Stimulated activated CD4-positive, alpha-beta T cell treated with anti-CD3 and anti-CD28 coated beads, Interleukin-2, amount 100 ng/mL, for 24 hours (primary cell): ENCODE measurements at places on chromosomes 5 and 9.
A peak's percentile ranks its signal among the peaks of the same experiment; 100 is the strongest.

GRCh38 chr5:154654486-154655371, 100.4 kb upstream of the LARP1 start:
- DNase-seq: no peak

GRCh38 chr9:136318111-136318775, 9.1 kb upstream of the GPSM1 start:
- DNase-seq: no peak

DNA sequence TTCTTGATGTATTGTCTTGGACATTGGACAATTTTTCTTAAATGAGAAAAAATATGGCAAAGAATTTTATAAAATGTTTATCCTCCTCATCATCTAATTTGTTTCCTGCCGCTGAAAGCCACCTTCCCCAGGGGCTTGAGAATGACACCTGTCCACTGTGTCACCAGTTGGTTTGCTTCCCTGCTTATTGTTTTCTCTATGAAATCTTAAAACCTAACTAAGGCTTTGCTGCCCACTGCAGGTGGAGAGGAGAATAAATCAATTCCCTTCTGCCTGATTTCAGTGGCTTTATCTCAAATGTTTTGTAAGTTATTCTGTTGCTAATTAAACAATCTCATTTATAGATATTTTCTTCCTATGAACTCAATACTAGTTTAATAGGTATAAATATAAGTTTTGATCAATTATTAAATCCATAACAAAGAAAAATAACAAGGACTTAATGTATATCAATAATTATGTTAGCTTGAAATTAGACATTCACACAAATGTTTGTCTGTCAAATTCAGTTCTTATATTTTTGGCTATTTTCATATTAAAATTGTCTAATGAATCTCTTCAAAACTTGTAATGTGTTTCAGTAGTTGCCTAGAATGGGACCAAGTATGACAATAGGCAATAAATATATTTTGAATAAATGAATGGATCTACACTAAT, 822.5 kb downstream of the PTPRD start:
- DNase-seq: peak; percentile 9

DNA sequence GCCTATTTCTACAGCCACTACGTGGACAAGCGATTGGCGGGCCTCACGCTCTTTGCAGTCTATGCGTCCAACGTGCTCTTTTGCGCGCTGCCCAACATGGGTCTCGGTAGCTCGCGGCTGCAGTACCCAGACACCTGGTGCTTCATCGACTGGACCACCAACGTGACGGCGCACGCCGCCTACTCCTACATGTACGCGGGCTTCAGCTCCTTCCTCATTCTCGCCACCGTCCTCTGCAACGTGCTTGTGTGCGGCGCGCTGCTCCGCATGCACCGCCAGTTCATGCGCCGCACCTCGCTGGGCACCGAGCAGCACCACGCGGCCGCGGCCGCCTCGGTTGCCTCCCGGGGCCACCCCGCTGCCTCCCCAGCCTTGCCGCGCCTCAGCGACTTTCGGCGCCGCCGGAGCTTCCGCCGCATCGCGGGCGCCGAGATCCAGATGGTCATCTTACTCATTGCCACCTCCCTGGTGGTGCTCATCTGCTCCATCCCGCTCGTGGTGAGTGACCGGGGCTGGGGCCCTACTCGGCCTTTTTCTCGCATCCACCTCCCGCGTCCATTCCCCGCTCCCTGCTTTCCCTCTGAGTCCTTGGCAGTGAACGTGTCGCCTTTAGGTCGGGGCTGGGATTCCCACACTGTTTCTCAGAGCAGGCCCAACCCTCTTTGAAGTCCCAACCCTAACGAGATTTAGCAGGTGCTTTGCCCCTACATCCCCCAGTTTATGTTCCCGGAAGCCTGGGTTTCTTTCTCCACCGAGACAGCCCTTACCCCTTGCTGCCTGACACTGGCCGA, 1.8 kb downstream of the PTGER4 start:
- peak; percentile 57 for DNase-seq

- DNase-seq: no peak
These were observed 116.1 kb downstream of the SEMA5A start for GRCh38 chr5:9429691-9430215.

- DNase-seq: no peak
These were observed 417.7 kb upstream of the POU5F2 start for GRCh38 chr5:94159144-94159543.

- DNase-seq: no peak
These were observed 60.6 kb downstream of the SLC1A3 start for GRCh38 chr5:36666986-36667385.

GRCh38 chr9:77947651-77948050, 84.0 kb downstream of the GNAQ start:
- DNase-seq: no peak

GRCh38 chr9:112037281-112038016, 137.6 kb downstream of the SUSD1 start:
- DNase-seq: peak; percentile 62
